ENCODE measurements at places on chromosomes 7 and 10. TPM values are rescaled to one million over a fixed set of nuclear protein-coding genes. Genes with fewer than 3 reads are reported as not detected.

Gene MUC3A
- total RNA-seq: not detected

DNA sequence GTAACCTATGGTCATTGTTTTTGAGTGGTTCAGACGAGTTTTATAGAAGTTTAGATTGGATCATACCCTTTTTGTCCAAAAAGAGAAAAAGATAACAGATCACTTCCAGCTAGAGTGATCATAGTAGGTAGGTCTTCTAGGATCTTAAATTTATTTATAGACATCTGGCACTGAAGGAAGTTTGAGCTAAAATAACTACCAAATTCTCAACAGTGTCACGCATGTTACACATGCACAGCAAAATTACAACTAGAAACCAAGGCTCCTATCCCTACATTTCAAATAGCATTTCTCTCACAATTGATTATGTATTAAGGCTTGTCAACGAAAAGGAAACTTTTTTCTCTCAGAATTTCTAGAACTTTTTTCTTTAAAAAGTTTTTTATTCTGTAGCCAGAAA lies 2.3 kb downstream of the CALU start:
- no peak for DNase-seq

- no peak for DNase-seq
Observed at GRCh38 chr10:47041396-47042198, 130.4 kb downstream of the PTPN20 start.

GRCh38 chr7:4270941-4271715 lies 411.0 kb upstream of the FOXK1 start:
- no peak for DNase-seq

DNA sequence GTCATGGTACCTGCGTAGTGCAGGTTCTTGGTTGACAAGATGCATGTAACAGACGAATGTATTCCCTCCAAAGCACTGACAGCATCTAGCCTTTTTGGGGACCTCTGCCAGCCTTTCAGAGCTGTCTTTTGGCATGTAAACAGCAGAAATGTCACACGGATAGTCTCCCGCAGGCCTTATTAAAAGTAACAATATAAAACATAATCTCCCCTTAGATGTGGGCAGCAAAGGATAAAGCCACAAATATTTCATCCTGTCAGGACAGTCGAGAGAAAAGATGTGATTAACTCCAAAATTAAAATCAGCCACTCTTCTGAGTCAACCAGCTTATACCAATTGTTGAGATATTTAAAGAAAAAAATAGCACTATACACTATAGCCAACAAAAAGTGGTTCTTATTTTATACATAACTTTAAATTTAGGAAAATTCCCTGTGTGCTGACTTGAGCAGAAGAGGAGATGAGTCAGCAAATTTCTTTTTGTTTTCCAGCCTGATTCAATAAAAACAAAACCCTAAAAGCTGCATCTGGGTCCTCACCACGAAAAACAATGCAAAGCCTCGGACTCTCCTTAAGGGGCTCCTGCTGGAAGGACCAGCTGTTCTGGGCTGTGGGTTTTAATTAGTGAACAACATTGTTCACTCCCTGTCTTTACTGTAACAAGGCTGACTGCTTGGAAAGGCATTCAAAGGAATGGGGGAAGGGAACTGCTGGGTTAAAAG lies 240.2 kb downstream of the ADAM12 start:
- DNase-seq: peak; percentile 28
